ENCODE measurements at places on chromosomes 16 and 17.
A peak's percentile ranks its signal among the peaks of the same experiment; 100 is the strongest.

- DNase-seq: no peak
Measured at GRCh38 chr16:64358291-64358690, 763.6 kb downstream of the CDH11 start.

DNA sequence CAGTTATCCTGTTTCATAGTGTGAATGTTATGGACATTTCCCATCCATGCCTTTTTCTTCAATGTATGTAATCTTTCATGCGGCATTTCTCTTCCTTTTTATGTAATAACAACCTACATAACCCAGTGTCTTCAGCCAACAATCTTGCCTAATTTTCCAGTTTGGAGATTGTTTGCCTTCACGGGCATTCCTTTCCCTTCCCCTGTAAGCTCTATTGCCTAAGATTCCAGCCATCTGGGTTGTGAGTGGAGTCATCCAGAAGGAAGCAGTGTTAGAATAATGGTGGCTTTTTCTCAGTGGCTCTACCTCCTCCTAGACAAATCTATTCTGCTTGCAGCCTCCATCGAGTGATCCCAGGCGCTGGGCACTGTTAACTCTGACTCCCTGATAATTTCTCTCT lies 22.3 kb downstream of the SYCE1L start:
- no peak for DNase-seq

GRCh38 chr17:814371-814770 lies 32.2 kb downstream of the MRM3 start:
- no peak for DNase-seq

DNA sequence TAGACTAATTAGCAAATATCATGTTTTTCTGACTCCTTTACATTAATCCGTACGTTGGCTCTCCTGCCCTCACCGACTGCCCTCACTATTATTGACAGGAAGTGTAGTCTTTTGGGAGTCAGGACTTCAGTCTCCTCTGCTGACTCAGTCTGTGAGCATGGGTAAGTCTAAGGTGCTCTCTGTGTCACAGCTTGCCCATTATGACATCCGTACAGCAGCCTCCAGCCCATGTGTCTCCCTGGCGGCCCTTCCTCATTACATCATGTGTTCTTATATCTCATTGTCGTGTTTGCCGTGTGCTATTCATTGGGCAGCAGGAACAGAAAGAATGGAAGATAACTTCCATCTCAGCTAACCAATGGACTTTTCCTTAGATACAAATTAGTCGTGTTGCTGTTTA lies 77.5 kb downstream of the MRTFB start:
- no peak for DNase-seq

DNA sequence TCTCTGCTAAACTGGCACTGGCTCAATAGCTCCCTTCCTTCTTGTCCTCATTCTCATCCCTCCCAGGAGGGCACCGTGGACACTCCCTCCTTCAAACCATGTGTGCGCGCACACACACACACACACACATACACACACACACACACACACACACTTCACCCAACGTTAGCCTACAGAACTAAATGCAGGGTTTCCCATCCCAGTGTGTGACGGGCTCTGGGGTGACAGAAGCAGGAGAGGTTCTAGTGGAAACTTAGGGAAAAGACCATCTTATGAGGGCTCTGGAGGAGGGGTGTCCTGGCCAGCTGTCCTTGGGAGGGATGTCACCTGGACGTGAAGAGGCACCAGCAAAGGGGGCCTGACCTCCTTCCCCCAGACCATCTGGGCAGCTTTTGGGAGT lies 19.7 kb downstream of the OSBPL7 start:
- DNase-seq: no peak

- DNase-seq: no peak
Measured at GRCh38 chr17:52242268-52242667, 83.8 kb upstream of the CA10 start.

- DNase-seq: no peak
Measured at GRCh38 chr17:10041287-10041612, 136.2 kb upstream of the RCVRN start.

DNA sequence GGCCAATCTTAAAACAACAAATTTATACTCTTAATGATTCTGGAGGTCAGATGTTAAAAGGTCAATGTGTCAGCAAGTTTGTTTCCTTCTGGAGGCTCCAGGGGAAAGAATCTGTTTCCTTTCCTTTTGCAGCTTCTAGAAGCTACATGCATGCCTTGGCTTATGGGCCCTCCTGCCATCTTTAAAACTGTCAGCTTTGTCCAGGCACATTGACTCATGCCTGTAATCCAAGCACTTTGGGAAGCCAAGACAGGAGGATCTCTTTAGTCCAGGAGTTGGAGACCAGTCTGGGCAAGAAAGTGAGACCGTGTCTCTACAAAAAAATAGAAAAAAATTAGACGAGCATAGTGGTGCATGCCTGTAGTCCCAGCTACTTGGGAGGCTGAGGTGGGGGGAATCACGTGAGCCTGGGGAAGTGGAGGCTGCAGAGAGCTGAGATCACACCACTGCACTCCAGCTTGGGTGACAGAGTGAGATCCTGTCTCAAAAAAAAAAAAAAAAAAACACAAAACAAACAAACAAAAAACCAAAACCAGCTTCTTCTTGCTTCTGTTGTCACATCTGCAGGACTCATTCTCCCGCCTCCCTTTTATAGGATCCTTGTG lies 58.3 kb downstream of the NOS2 start:
- no peak for DNase-seq

DNA sequence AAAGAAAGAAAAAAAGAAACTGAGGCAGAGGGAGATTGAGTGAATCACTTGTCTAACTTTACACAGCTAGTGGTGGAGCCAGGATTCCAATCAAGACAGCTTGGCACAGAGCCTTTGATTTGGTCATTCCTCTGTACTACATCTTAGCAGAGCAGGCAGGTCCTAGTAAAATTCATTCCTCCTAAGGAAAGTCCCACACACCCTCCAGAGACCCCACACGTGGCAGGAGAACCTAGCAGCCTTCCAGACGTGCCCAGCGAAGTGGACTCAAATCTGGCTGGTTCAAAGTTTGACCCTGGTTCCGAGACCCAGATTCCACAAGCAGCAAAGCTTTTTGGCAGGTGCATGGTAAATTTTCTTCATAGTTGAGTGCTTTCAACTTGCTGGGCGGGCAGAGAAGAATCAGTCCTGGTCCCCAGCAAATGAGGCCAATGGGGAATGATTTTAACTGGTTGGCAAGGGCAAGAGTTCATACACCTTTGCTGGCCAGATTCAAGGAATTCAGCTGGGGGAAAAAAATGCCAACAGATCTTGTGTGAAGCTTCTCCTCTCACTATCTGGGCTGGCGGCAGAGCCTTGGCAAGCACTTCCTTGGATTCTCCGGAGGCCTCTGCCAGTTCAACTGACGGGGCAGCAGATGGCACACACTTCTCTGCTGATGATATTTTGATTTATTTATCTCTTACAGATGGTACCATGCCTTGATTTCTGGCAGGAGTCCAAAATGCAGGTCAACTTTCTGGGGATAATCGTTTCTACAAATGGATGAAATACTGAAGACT lies 82.4 kb downstream of the GSG1L start:
- no peak for DNase-seq

- peak; percentile 85 for DNase-seq
Measured at GRCh38 chr17:44222112-44222869, 2.8 kb upstream of the UBTF start.

DNA sequence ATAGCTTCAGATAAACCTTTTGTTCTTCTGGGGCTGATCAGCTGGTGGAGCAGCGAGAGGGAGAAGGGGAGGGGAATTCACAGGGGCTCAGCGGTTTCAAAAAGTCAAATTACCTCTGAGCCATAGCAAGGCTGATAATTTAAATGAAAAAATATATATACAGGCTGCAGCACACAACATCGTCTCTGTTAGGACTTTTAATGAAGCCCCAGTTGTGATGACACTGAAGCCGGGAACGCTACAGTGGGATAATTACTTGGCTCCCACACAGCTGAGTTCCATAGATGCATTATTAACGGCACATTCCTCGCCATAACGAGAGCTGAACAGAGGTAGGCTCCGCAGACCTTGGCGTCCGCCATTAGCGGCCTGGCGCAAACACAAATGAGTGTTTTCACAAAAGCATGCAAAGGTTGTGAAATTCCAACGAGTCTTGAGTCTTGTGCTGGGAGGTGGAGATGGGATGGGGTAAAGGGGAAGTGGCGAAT lies 216.0 kb downstream of the C16orf78 start:
- no peak for DNase-seq

- no peak for DNase-seq
Measured at GRCh38 chr16:89831810-89832328, 3.6 kb downstream of the SPIRE2 start.

- DNase-seq: peak; percentile 11
Measured at GRCh38 chr16:6725634-6726331, 606.9 kb upstream of the RBFOX1 start.

- DNase-seq: no peak
Measured at GRCh38 chr17:28579526-28579925, 2.8 kb upstream of the ALDOC start.

DNA sequence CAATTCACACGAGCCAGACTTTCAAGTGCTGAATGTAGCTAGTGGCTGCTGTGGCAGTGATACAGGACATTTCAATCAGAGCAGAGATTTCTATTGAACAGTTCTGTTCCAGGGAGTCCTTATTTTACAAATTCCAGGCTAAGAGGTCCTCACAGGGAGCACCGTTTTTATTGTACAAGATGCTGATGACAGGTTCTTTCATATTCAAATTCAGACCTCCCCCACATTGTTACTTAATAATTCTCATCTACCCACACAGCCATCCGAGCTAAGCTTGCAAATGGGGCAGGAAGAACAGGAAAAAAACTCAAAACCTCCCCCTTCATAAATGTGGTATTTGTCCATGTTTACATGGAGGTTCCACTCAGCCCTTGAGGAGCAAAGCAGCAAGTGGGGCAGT lies 9.8 kb downstream of the GABARAPL2 start:
- no peak for DNase-seq

- DNase-seq: no peak
Measured at GRCh38 chr17:37405955-37406634, 541 bp downstream of the ACACA start.

DNA sequence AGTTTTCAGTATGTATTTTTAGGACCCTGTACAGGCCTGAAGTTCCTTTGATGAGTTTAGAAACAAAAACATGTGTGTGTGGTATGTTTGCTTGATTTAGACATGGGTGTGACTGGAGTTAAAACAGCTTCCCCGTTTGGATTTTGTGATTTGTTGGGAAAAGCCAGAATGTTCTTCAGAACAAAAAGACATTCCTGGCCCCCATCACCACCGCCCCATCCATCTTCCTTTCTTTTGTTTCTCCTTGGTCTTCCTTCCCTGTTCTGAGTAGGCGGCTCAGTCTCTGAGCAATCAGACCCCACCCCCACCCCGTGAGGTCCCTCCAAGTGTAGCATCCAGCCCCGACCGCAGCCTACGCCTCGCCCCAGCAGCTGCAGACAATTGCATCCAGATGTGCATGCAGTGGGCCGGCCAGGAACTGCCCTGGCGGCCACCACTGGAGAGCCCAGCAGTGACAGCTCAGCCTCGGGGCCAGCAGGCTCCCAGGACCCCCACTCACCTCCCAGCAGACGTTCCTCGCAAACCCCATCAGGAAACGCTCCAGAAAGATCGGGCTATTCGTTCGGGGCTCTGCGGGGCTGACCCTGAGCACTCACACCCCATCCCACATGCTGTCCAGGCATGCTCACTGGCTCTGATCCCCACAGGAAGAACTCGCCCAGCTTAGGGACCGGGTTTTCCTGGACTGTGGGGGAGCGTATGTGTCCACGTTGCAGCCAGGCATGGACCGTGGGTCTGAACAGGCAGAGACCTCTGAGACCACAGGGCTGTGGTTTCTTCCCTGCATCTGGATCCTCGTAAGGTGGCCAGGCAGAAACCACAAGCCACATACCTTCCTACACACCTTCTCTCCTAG lies 99.8 kb upstream of the CDH5 start:
- no peak for DNase-seq

GRCh38 chr16:83980794-83981193 lies 12.8 kb downstream of the NECAB2 start:
- DNase-seq: no peak

DNA sequence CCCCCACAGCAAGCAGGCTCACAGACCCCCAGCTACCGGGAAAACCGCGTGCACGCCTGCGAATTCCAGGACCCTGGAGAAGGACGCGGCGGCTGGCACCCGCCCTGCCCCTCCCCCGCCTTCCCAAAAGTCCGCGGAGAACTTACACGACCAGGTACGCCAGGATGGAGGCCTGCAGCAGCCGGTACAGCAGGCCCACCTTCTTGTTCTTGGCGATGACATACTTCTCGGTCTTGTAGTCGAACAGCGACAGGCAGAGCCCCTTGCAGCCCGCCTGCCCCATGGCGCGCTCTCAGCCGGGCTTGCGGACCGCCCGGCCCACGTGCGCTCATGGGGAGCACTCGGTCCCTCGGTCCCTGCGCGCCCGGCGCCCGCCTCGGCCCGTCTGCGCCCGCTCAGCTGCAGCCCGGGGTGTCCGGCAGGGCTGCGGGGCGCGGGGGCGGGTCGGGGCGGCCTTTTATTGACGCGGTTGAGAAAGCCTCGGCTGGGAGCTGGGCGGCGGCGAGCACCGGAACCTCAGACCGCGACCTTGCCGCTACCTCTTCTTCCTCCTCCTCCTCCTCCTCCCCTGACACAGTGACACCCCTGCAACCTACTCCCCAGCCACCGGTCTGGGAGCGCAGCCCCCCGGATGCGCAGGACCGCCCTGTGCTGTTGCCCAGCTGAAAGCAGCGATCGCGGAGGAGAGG lies at the start of gene P2RX5:
TSS of gene P2RX5 (minus strand) at position 433 of the 689 bp plus-strand sequence. CDS start at position 283, 150 bp downstream.
- DNase-seq: no peak

GRCh38 chr17:75020331-75021110 lies 8.1 kb downstream of the MRPL58 start:
- peak; percentile 86 for DNase-seq

DNA sequence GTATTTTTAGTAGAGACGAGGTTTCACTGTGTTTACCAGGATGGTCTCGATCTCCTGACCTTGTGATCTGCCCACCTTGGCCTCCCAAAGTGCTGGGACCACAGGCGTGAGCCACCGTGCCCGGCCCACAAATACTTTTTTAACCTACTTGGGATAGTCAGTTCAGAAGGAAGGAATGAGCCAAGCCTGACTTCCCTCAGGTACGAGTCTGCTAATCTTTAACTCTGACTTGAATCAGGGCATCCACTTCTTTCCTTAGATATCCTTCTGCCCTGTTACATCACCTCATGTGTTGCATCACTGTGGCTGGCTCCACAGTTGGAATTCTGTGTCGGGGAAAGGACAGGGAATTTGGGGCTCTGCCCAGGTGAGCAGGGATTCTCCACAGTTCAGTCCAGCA lies 120.8 kb downstream of the MSI2 start:
- no peak for DNase-seq

GRCh38 chr16:50340578-50340977 lies 28.2 kb downstream of the BRD7 start:
- DNase-seq: no peak

- no peak for DNase-seq
Measured at GRCh38 chr17:41907633-41908539, 10.9 kb downstream of the ACLY start.

GRCh38 chr16:81061871-81062608 lies 15.0 kb downstream of the C16orf46 start:
- no peak for DNase-seq

DNA sequence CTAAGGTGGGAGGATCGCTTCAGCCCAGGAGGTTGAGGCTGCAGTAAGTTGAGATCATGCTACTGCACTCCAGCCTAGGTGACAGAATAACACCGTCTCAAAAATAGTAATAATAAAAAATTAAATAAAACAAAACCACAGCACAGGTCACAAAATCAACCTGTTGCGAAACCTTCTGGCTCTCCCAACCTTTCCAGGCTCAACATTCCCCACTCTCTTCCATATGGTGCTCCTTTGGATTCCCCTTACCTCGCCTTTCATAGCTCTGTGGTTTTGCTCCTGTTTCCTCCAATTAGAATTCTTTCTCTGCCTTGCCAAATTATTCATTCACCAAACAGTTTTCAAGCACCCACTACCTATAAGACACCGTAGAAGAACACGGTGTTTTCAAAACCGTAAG lies 4.7 kb downstream of the ZDHHC7 start:
- no peak for DNase-seq

Data from globus pallidus (tissue), 1 donor.